ENCODE measurements at places on chromosomes 2 and 18.

GRCh38 chr2:19815746-19816145 lies 86.0 kb downstream of the TTC32 start:
- no peak for DNase-seq

GRCh38 chr2:172329416-172329773 lies 98.0 kb upstream of the ITGA6 start:
- DNase-seq = no peak

- no peak for DNase-seq
Measured at GRCh38 chr18:55821219-55821618, 233.2 kb upstream of the TCF4 start.

- peak; percentile 56 for DNase-seq
Measured at GRCh38 chr18:11728249-11728648, 39.2 kb downstream of the GNAL start.

DNA sequence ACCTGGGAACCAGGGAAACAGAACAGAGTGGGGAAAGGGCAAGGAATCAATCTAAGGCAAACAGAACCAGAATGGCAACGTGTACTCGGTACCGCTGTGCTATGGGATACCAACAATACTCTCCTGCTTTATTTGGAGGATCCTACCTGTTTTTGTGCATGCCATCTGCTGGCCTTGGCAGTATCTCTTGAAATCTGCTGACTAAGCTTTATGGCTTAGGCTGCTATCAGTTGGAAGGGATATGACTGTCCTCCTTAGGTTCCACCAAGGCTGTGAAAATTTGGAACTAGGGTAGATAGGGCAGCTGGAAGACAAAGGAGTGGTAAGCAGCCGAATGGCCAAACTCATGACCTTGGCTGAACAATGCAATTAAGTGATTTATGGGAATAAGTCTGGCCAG lies 71.3 kb upstream of the LYPD6 start:
- no peak for DNase-seq

DNA sequence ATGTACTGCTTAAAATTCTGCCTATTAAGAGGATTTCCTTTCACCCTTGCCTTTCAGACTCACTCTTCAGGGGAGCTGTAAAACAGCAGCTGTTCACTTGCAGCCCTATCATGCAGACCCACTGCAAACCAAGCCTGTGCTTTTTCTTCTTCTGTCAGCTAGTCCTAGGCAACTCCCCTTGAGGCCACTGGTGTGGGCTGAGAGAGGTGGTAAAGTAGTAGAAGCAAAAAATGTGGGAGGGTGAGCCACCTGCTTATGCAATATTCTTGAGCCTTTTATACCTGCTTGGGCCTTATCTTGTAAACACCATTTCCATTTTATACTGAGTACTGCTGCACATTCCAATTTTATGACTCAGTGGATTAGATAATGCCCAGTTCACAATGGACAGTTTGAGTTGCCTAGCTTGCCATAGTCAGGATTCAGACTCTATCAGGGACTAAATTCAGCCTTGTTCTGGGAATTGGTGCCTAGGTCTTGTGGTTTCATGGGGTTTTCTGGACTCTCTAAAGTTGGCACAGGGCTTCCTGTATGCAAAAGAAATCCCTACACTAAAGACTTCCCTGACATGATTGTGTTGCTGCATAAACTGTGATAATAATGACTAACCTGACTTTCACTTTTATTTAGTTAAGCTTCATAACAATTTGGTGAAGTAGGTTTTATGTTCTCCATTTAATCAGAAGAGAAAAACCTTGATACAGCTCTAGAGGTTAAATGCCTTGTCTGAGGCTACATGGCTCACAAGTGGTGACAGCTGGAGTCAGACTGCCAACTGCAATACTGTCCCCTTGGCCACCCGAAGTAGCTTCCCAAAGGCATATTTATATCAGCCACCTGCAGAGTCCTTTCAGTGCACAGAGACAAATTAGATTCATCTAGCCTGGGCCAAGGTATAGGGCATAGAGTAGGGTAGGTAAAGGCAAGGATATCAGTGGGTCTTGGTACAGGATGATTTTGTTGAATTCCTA lies 47.4 kb upstream of the KDM3A start:
- DNase-seq = no peak

- no peak for DNase-seq
Measured at GRCh38 chr2:20618886-20619521, 31.9 kb downstream of the HS1BP3 start.
